T-helper 1 cell (primary cell): ENCODE measurements at places on chromosomes 5 and 9.

- no peak for DNase-seq
Observed at GRCh38 chr5:112914584-112914983, 7.4 kb downstream of the REEP5 start.

DNA sequence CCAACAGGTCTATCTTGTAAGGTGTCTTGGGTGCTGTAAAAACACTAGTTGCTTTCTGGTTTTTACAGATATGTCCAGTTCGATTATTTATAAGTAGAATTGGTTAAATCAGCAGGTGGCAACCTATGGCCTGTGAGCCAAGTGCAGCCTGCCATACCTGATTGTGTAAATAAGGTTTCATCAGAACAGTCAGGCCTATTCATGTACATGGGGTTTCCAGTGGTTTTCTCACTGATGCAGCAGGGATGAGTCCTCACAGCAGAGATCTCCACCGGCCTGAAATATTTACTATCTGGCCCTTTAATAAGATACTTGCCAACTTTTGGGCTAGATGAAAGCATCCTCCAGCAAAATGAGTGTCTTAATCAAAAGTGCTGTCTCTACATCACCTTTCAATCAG, 132.9 kb upstream of the ICE1 start:
- DNase-seq: no peak

- DNase-seq: no peak
Observed at GRCh38 chr5:115126303-115126702, 43.4 kb downstream of the TRIM36 start.

- peak; percentile 72 for DNase-seq
Observed at GRCh38 chr5:10632110-10632761, 68.4 kb downstream of the ANKRD33B start.

GRCh38 chr9:71509054-71509453, 259.3 kb downstream of the CEMIP2 start:
- DNase-seq: peak; percentile 6

DNA sequence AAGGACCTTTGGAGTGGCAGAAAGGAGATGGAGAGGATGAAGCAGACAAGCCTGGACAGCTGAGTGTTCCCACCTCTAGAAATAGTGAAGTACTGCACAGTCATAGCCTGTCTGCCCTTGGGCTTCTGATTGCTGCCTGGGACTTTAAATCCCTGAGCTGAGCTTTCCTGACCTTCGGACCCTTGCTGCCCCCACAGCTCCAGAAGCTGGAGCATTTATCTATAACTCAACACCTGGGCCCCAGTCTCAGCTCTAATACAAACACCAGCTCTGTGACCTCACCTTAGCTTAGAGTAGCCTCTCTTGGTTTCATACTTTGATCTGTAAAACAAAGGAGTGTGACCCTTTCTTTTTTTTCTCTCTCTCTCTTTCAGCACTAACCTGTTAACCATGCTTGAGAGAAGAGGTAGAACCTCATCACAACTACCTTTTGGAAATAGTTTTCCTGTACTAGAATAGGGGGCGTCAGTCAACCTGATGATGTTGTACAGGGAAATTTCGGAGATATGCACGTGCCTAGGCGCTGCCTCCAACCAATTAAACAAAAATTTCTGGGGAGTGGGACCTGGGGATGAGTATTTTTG, 25.4 kb upstream of the ELL2 start:
- DNase-seq: no peak

DNA sequence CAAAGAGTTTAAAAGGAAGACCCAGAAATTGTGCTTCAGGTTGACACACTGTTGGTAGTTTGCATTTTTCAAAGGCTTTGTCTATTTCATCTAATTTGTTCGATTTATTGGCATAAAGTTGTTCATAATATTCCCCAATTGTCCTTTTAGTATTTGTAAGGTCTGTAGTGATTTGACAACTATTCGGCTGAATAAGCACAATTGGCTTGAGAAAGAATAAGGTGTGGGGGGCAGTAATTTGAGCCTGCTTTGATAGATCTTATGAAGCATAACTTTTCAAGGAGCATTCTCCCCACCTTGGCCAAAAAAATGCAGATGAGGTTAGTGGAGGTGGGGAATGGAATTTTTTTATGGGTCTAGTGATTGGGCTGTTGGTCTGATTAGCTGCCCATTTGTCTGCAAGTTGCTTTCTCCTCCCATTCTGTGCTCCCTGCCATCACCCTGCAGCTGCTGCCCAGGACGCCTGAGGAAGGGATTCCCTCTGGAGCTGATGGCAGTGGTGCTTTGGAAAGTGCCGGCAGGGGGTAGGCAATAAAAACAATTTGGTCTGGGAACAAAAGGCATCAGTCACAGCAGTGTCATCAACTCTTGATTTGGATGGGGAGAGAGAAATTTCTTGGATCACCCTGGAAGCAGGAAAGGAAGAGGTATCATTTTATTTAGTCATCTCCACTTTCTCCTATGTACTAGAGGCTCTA, 26.6 kb downstream of the WNT8A start:
- no peak for DNase-seq
